ENCODE measurements at places on chromosomes 2 and 18.

DNA sequence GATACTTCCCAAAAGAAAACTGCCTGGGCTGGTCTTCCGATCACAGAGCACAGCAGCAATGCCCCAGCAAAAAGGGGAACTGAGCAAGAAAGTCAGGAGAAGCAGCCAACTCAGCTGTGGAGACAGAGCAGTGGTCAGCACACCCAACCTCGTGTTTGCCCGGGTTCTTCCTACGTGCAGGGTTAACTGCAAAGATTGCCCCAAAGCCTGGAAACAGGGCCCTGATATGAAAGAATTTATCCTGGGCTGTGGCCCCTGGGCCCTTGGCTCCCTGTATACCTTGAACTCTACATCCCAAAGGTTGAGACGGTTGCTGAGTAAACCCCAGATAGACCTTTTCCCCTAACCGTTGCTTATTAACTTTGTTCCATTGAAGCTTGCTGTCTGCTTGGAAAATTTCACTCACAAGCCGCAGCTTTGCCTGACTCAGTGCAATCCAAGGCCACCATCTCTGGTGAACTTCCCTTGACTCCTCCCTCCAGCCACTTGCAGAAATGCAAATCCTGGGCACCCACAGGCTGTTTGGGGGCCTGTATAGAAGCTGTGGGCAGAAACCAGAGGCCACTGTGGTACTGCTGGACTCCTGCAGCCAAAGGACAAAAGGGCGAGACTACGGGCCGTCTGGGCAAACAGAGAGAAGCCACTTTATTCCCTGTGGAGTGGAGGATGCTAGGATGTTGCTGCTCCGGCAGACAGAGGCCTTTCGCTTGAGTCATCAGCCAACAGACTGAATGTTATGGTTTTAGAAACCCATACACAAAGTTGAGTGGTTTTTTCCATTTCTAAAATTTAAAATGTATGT lies 18.2 kb downstream of the NRP2 start:
- DNase-seq = no peak

- DNase-seq = no peak
Measured at GRCh38 chr18:24108641-24109040, 30.2 kb upstream of the CABYR start.

GRCh38 chr2:230358305-230358704 lies 31.3 kb downstream of the SP140L start:
- no peak for DNase-seq

- DNase-seq = no peak
Measured at GRCh38 chr2:67625690-67626475, 228.8 kb downstream of the ETAA1 start.

- DNase-seq = no peak
Measured at GRCh38 chr2:123971564-123972318, 53.3 kb upstream of the CNTNAP5 start.

- DNase-seq = no peak
Measured at GRCh38 chr18:415617-416612, 84.6 kb downstream of the COLEC12 start.

DNA sequence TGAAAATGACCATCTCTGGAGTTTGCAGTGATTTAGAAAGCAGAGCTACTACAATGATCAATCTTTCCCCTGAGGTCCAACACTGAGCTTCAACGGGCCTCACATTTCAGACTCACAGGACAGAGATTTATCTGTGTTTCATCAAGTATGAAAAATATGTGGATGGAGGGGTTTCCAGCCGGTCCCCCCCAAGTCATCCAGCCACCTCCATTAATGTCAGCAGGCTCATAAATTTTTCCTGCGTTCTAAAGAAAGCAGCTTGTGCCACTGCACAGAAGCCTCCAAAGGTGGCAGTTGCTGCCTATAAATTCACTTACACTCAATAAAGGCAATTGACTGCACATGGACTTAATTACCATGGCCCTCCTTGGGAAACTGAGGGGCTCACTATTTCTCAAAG lies 117.4 kb upstream of the ACKR3 start:
- no peak for DNase-seq

Measured in spleen (tissue), 13 donors.